Vagina (tissue), 2 donors: ENCODE measurements at places on chromosomes 13 and 19. TPM values are rescaled to one million over a fixed set of nuclear protein-coding genes. Genes with fewer than 3 reads are reported as not detected.

DNA sequence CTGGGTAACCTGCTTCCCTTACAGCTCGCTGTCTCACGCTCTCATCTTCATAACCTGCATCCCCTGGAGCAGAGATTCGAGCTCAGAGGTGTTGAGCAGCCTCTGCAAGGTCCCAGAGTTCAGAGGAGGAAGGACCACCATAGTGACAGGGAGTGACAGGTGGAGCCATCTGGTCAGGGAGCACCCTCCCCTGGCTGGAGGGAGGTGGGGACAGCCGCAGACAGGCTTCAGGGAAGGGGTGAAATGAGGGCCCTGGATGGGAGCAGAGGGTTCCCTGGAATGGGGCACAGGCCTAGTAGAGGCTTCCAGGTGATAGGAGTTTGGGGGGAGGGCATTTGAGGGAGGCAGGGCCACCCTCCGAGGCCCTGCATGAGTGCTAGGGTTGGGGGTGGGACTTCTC, 82.1 kb downstream of the ZNF429 start:
- peaks cover 7% of the 10 kb centered on the region for H3K4me1 ChIP-seq
- no peak overlapping the region for H3K4me3 ChIP-seq
- H3K27ac ChIP-seq, result no peak overlapping the region
- H3K36me3 ChIP-seq, result no peaks in the 10 kb centered on the region
- no peak for DNase-seq

- peak overlapping the region; percentile 90 for H3K27ac ChIP-seq
- peak overlapping the region; percentile 73 for H3K4me3 ChIP-seq
- DNase-seq, result no peak
These were observed 596 bp downstream of the GET3 start for GRCh38 chr19:12737835-12738351.

- peak overlapping the region; percentile 27 for H3K27ac ChIP-seq
- H3K27me3 ChIP-seq, result no peaks in the 10 kb centered on the region
- peaks cover 23% of the 10 kb centered on the region for H3K4me1 ChIP-seq
- no peak overlapping the region for H3K4me3 ChIP-seq
- no peaks in the 10 kb centered on the region for H3K36me3 ChIP-seq
These were observed 38.9 kb upstream of the KATNAL1 start for GRCh38 chr13:30346153-30346788.

DNA sequence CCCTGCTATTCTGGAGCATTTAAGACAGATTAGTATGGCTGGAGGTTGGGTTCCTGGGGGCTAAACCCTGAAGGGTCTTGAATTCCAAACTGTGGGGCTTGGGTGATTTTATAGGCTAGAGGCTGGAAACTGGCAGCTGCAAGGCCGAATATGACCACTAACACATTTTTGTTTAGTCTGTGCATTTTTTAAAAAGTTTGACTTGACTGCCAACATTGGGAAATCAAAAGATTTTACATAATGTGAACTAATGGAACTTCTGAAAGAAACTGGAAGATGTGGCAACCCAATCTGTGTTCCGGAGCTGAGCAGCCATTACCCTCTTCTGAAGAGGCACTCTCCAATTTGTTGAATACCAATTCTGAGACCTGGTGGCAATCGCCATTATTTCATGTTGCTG, 5.1 kb downstream of the ZNF784 start:
- H3K27ac ChIP-seq, result no peak overlapping the region
- no peaks in the 10 kb centered on the region for H3K27me3 ChIP-seq
- no peak overlapping the region for H3K4me3 ChIP-seq
- peaks cover 24% of the 10 kb centered on the region for H3K36me3 ChIP-seq
- no peak for DNase-seq

The LILRB2 gene
- total RNA-seq, result 2.0 TPM

The CALM3 gene
- total RNA-seq, result 105 TPM
